ENCODE measurements at places on chromosomes 6 and 20.

GRCh38 chr20:35339007-35339406, 46.8 kb upstream of the FAM83C start:
- DNase-seq = peak; percentile 92

DNA sequence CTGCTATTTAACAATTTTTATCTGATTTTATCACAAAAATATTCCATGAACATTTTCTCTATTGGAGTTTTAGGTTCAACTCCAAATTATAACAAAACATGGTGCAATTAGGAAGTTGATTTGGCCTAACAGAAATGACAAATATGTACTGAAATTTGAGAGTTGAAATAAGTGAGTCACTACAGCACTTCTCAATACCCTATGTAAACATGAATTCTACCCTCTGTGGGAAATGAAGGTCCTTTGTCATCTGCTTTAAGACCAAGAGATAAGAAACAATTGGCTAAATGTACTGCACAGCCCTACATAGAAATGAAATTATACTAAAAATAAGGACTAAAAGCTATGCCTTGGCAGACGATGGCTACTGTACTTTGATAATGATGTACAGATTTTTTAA, 86.2 kb upstream of the BEND6 start:
- no peak for DNase-seq

DNA sequence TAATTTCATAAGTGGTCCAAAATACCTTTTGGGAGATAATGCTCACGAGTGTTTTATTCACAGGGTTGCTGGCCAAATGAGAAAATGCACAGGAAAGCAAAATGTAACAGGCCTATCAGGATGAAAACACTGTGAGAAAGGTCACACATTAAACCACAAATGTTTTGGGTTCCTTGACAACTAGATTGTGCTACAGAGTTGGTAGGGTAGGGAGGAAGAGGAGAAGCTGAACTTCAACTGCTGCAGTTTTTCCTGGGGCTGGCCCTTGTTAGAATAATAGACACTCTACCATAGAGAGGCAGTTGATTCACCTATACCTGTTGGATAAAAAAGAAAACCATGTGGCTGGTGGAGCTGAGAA, 28.1 kb upstream of the PAQR8 start:
- no peak for DNase-seq

GRCh38 chr20:50563133-50563944, 53.2 kb downstream of the PTPN1 start:
- DNase-seq = no peak

GRCh38 chr6:127102299-127102698, 16.2 kb upstream of the RSPO3 start:
- DNase-seq = peak; percentile 75

GRCh38 chr6:31270788-31271640, 878 bp downstream of the HLA-C start:
- no peak for DNase-seq

GRCh38 chr6:147061252-147061651, 143.0 kb upstream of the STXBP5 start:
- no peak for DNase-seq

GRCh38 chr20:24503352-24503931, 34.0 kb downstream of the SYNDIG1 start:
- DNase-seq = peak; percentile 15

GRCh38 chr6:73308712-73309534, 45.2 kb downstream of the DPPA5 start:
- no peak for DNase-seq

GRCh38 chr6:56652231-56652630, 9.5 kb upstream of the DST start:
- DNase-seq = no peak

DNA sequence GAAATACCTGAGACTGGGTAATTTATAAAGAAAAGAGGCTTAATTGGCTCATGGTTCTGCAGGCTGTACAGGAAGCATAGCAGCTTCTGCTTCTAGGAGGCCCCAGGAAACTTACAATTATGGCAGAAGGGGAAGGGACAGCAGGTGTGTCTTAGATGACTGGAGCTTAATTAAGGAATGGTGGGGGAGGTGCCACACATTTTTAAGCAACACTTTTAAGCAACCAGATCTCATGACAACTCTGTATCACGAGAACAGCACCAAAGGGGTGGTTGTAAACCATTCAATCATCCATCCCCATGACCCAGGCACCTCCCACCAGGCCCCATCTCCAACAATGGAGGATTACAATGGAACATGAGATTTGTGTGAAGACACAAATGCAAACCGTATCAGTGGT, 26.9 kb downstream of the FIG4 start:
- DNase-seq = no peak

- no peak for DNase-seq
Observed at GRCh38 chr6:167653561-167653960, 173.2 kb upstream of the AFDN start.

- no peak for DNase-seq
Observed at GRCh38 chr20:52590100-52590499, 382.1 kb upstream of the TSHZ2 start.

DNA sequence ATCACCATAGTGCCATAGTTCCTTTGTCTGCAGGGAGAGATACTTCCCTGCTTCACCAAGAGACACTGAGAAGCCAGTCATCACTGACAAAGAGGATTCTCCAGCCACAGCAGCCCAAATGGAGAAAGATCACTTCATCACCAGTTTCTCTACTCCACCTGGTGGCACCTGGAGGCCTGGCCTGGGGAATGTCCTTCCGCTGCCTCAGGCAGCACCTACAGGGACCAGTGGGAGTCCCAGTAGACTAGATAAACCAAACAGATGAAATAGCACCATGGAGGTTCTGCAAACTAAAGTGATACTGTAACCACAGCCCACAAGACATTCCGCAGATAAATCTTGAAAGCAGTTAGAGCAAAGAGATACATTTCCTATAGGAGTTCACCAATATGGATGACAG, 266.5 kb downstream of the C6orf118 start:
- no peak for DNase-seq

GRCh38 chr6:28105245-28105639, 19.2 kb upstream of the ZSCAN16 start:
- DNase-seq = no peak

- DNase-seq = no peak
Observed at GRCh38 chr6:32825966-32826365, 9.2 kb upstream of the HLA-DOB start.

DNA sequence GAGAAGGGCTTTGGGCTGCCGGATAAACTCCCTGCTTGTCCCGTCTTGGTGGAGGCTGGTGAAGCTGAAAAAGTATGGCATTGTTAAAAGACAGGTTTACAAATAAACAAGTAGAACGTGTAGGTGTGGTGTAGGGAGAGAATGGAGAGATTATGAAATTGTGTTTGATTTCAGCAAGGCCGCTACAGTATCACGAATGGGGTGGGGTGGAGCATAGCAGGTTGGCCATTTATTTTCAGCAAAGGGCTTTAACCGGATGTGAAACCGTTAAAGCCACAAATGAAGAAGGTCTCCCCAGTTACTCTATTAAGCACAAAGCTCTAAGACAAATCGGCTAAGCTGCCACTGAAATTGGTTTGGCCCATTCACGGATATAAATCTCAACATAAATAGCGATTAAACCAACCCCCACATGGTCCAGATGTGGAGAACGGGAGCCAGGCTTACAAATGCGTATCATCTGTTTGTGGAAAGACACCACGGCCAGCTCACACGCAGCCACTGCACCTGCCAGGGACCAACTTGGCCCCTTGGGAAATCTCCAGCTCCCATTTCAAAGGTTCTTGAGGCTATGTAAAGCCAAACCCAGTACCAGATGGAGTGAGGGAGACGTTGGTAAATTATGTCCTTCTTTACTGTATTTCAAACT, 94.0 kb downstream of the ZMYND8 start:
- DNase-seq = no peak

DNA sequence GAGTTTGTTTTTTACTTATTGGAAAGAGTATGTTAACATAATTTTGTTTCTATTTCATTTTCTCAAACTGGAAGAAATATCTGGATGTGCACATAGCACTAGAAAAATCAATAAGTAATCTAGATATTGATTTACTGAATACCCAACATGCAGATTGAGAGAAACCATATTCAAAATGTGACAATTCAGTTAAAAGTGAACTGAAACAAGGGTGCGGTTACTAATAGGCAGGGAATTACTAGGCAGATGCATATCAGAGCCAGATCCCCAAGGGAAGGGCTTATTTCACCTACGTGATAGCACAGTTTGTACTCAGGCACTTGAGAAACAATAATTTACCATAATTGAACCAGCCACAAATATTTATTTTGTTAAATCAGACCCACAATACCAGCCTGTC, 493.1 kb upstream of the FLRT3 start:
- DNase-seq = no peak

DNA sequence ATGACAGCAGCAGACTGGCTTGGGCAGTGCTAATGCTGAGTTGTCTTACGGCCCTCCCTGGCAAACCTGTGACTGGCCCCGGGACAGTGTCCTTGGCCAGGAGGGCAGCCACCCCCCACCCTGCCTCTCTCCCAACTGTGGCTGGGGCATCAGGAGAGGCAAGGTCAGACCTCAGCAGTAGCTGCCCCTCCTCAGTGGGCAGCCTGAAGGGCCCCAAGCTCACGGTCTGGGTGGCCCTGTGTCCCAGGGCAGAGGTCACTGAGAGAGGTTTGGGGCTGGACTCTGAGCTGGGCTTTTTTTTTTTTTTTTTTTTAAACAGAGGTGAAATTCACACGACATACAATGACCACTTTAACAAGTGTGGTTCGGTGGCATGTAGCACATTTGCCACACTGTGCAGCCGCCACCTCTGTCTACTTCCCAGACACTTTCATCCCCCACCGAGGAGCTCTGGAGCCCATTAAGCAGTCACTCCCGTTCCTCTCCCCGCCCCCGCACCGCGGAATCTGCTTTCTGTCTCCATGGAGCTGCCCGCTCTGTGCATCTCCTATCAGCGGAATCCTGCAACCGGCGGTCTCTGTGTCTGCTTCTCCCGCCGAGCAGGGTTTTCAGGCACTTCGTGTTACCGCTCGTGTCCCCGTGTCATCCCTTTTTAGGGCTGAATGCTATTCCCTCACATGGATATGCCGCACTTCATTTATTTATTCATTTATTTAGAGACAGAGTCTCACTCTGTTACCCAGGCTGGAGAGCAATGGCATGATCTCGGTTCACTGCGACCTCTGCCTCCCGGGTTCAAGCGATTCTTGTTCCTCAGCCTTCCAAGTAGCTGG, 67.9 kb upstream of the GATA5 start:
- DNase-seq = no peak

DNA sequence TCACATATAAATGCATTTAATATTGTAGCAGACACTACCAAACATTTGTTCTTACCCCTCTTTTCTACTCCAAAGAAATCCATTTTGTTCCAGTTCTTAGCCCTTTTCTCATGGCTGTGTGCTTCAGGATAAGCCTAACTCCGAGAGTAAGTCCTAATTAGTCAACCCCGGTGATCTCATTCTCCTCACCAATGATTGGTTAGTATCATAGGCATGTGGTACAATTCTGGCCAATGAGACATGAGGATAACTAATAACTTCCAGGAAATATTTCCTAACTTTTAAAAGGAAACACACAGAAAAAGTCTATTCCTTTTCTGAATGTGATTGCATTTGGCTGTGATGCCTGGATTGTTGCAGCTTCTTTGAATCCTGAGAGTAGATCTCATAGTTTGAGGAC, 116.0 kb downstream of the GPR63 start:
- DNase-seq = no peak

GRCh38 chr6:30067460-30068139, 602 bp downstream of the PPP1R11 start:
- no peak for DNase-seq
